ENCODE measurements at places on chromosomes 3 and 15. TPM values are rescaled to one million over a fixed set of nuclear protein-coding genes. Genes with fewer than 3 reads are reported as not detected.

The FEZF2 gene
- total RNA-seq = not detected

- H3K27me3 ChIP-seq = no peaks in the 10 kb centered on the region
- no peak overlapping the region for H3K4me3 ChIP-seq
- DNase-seq = no peak
- H3K27ac ChIP-seq = no peak overlapping the region
- no peaks in the 10 kb centered on the region for H3K36me3 ChIP-seq
Observed at GRCh38 chr3:28940530-28940929, 340.3 kb upstream of the RBMS3 start.

GRCh38 chr3:138059261-138059660 lies 49.3 kb downstream of the CLDN18 start:
- peaks cover 18% of the 10 kb centered on the region for H3K4me1 ChIP-seq
- H3K4me3 ChIP-seq = no peak overlapping the region
- H3K27ac ChIP-seq = no peak overlapping the region
- no peak for DNase-seq
- no peaks in the 10 kb centered on the region for H3K27me3 ChIP-seq

The PARP14 gene
- total RNA-seq = 15.9 TPM

The FOXB1 gene
- 10.8 TPM for total RNA-seq

DNA sequence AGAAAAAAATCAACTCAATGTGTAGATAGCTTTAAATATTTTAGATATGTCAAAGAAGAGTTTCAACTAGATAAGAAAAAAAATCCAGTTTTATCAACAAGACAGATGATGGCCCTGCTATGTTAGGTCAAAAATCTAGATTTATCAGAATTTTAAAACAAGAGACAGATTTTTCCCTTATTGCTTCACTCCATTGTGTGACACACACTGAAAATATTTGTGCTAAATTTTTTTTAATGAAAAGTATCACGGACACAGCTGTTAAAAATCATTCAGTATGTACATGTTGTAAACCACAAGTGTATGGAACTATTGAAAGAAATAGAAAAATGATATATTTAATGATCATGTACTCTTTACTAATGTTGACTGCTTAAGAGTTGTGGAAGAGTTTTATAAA lies 43.6 kb downstream of the FOXB1 start:
- peaks cover 29% of the 10 kb centered on the region for H3K4me1 ChIP-seq
- no peaks in the 10 kb centered on the region for H3K27me3 ChIP-seq
- no peak overlapping the region for H3K4me3 ChIP-seq
- peaks cover 21% of the 10 kb centered on the region for H3K36me3 ChIP-seq
- DNase-seq = no peak

- no peaks in the 10 kb centered on the region for H3K27me3 ChIP-seq
- peak overlapping the region; percentile 85 for H3K27ac ChIP-seq
- 0 out of 2 replicates have a peak, but pooled peaks cover 2% of the 10 kb centered on the region for H3K36me3 ChIP-seq
- peak overlapping the region; percentile 3 for H3K4me3 ChIP-seq
- peaks cover 46% of the 10 kb centered on the region for H3K4me1 ChIP-seq
Observed at GRCh38 chr3:70488816-70489215, 176.4 kb upstream of the MDFIC2 start.

DNA sequence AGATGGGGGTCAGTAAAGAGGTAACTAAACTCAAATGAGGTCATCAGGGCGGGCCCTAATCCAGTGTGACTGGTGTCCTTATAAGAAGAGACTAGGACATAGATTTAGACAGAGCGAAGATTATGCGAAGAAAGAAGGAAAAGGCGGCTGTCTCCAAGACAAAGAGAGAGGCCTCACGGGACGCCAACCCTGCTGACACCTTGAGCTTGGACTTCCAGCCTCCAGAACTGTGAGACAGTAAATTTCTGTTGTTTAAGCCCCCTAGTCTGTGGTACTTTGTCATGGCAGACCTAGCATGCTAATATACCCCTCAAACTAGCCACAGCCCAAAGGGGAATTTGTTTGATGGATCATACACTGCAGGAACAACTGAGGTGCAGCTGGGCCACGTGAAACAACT lies 183.0 kb downstream of the ABHD5 start:
- no peak overlapping the region for H3K4me3 ChIP-seq
- no peak overlapping the region for H3K27ac ChIP-seq
- peaks cover 40% of the 10 kb centered on the region for H3K4me1 ChIP-seq
- peaks cover 3% of the 10 kb centered on the region for H3K27me3 ChIP-seq
- peaks cover 5% of the 10 kb centered on the region for H3K36me3 ChIP-seq

GRCh38 chr15:71496336-71496955 lies 313.9 kb upstream of the NR2E3 start:
- H3K4me3 ChIP-seq = no peak overlapping the region
- no peak overlapping the region for H3K27ac ChIP-seq
- no peaks in the 10 kb centered on the region for H3K36me3 ChIP-seq

The CEP152 gene
- 13.0 TPM for total RNA-seq

DNA sequence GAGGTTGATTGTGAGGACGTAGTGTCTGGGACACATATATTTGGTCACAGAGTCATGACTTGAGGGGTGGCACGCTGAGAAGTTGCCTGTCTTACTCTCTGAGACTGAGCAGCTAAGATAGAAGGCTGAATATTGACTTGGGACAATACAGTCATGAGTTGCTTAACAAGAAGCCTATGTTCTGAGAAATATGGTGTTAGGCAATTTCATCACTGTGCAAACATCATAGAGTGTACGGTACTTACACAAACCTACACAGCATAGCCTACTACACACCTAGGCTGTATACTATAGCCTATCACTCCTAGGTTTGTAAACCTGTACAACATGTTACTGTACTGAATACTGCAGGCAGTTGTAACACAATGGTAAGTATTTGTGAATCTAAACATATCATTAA lies 30.3 kb upstream of the SPESP1 start:
- H3K4me3 ChIP-seq = no peak overlapping the region
- no peak for DNase-seq
- H3K36me3 ChIP-seq = no peaks in the 10 kb centered on the region
- H3K27me3 ChIP-seq = no peaks in the 10 kb centered on the region
